ENCODE measurements at places on chromosomes 13 and 19.

- no peak for DNase-seq
Measured at GRCh38 chr19:56778351-56778750, 62.2 kb downstream of the PEG3 start.

DNA sequence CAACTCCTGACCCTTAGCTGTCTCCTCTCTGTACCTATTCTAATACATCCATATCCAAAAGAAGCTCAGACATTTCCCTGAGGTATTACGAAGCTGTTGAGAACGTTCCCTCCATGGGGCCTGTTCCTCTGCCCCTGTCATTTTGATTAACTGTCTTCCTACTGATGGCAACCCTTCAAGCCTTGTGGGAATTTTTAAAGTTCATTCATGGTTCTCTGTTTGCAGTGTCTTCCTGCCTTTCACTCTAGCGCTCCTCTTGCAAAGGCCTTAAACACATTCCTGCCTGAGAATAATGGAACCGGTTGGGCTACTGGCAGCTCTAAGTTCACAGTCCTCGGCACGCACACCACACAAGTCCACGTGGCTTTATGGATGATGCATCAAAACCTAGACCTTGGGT, 66.1 kb downstream of the LHFPL6 start:
- DNase-seq: no peak

DNA sequence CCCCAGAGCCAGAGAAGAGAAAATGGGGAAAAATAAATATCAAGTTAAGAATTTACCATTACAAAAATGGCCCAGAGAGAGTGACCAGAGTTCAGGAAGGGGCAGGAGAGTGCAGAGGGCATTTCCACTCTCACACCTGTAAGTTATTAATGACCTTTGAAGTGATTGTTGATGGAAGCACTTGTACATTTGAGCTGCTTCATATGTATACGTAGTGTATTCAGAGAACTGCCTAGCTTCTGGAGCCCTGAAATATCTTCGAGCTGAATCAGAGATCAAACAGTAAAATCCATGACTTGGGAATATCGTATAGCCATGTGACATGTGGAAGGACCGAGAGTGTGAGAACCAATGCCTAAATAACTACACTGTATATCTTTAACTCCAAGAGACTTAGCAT, 49.2 kb upstream of the PCCA start:
- no peak for DNase-seq

GRCh38 chr19:13961826-13962698, 9.8 kb downstream of the DCAF15 start:
- DNase-seq: no peak

DNA sequence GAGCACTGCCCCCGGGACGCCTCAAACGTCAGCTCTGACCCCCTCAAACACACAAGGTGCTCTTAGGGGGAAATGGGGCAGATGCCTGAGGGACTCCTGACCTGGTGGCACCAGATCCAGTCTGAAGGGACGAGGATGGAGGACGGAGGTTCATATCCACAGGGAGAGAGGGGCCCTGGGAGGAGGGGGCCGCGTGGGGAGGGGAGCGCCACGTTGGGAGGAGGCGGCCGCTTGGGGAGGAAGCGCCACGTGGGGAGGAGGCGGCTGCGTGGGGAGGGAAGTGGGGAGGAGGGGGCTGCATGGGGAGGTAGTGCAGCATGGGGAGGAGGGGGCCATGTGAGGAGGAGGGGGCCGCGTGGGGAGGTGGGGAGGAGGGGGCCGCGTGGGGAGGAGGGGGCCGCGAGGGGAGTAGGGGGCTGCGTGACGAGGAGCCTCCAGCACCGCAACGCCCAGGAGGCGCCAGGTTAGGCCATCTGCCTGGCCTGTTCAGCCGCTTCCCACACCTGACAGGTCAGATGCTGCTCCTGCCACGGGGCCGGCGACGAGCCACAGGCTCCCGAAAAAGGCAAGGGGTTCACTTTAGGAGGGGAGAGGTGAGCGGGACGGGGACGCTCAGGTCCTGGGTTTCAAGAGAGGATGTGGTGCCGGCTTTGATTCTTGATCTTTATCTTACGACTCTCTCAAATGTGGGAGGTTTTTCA, 36.7 kb upstream of the C13orf46 start:
- DNase-seq: no peak

DNA sequence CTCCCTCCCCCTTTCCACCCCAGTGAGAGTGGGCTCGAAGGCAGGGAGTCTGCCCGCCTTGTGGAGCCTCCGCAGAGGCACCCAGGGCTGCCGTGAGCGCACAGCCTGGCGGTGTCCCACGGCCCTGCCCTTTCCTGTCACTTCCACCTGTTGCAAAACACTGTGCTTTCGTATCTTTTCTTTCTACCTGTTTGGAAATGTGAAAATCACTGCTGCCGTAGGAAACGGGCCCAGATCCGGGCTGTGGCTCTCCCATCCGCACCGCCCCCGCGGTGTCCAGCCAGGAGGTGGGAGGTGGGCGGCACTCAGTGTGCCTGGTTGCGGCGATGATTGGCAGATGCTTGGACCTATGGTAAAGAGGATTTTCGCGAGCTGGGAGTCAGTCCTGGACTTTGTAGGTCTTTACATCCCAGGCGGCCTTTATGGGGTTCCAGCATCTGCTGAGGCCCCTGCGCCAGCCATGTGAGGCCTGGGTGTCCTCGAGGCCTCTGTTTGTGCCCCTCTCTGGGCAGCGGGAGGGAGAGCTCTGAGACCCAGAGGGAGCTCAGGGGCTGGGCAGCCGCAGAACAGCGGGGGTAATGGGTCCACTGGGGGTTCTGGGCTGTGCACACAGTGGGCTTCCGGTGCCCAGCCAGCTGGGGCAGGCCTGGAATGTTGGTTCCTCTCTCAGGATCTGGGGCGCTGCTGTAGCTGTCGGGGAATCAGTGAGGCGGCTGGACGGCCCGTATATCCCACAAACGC, 6.1 kb downstream of the STK11 start:
- DNase-seq: no peak
